ENCODE measurements at places on chromosomes 1 and 21.

DNA sequence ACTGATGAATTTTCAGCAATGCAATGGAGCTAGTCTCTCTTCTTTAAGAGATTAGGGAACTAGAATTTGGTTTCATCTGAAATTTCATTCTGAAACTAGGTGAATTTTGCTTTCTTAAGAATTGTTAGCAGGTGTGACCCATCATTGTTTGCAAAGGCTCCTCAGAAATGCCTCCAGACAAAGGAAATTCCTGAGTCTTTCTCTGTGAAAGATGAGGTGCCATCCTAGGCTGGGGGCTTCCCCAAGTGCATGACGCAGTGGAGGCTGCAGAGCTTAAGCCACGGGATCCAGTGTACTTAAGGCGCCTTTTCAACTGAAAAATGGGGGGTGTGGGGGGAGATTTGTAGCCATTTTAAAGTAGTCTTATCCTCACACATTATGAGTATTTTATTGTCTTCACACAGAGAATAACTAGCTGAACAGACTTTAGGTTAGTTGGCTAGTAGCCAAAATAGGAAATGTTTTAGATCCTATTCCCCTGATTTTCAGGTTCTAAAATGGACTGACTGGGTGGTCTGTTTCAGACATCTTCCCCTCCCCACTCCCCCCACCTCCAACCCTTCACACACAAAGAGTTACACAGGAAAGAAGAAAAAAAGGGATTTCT lies 202.0 kb downstream of the NFIA start:
- no peak for DNase-seq

GRCh38 chr1:14522926-14523241 lies 75.6 kb upstream of the KAZN start:
- DNase-seq: peak; percentile 90

DNA sequence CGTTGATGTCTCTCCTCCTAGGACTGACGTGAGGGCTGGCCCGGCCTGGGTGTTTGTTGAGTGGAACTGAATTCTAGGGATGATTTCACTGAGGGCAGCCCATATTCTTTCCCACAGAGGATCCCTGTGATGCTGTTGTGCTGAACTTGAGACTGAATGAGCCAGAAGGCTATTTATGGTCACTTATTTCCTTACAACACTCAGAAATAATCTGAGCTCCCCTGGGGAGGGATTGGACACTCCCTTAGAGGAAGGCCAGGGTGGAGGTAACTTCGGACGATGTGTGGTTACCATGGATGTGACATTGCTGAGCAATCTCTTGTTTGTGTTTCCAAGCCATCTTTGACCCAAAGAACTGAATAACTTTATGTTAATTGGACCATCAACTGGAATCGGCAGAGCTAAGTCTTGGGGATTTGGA lies 5.1 kb upstream of the TMCO4 start:
- DNase-seq: no peak

DNA sequence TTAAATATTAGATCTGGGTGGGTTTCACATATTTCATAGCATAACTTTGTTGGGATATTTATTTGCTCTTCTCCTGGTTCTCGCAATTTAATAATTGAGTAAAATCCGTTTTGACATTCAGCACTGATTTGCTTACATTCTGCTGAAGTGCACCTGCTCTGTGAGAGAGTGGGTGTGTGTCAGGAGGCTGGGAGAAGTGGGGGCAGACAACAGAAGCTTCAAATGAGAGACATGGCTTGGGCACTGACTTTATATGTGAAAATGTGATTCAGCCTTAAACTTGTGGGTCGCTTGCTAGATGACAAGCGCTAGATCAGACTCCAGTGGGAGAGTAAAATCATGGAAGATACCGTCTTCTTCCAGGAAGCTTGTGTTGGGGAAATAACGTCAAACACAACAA lies 32.4 kb upstream of the KCNA2 start:
- no peak for DNase-seq

DNA sequence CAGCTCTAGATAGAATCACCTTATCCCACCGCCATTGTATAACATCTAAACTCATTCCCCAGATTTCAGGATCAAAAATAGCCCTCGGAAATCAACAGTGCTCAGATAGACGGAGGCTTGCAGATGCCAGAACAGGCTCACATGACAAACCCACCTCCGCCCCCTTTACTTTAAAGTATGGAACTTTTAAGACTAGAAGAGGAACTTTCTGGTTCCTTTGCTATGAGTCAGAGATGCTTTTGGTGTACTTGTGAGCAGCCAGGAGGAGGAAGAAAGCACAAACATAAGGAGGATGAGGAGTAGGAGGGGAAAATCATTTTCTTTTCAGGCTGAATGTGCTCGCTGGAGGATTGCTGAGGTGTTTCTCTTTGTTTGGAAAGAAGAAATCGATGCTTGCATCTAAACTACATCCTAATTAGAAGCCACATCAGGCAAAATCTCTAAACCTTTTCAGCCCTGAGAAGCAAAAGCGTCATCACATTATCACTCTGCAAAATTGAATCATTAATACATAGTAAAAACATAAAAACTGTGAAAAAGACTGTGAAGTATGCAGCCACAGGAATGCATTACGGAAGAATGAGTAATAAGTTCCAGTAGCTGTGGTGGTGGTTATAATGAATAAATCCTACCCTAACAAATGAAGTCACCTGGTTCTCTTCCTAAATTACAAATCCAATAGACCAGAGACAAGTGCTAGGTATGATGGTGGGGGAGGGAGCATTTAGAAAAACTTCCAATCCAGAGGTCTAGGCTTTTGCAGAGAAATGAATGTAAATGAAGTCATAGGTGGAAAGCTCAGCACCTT lies 251.3 kb downstream of the KCNH1 start:
- peak; percentile 63 for DNase-seq

GRCh38 chr1:156247460-156248322 lies at the start of gene PAQR6:
TSS of gene PAQR6 (minus strand) at chr1:156248056. CDS start at chr1:156246731, 1,325 bp downstream.
- no peak for DNase-seq

GRCh38 chr1:71843012-71843411 lies 439.3 kb downstream of the NEGR1 start:
- DNase-seq: no peak

- DNase-seq: peak; percentile 35
Measured at GRCh38 chr1:8517661-8518489, 200.0 kb downstream of the SLC45A1 start.

- DNase-seq: no peak
Measured at GRCh38 chr1:187091666-187092065, 262.9 kb downstream of the PLA2G4A start.

DNA sequence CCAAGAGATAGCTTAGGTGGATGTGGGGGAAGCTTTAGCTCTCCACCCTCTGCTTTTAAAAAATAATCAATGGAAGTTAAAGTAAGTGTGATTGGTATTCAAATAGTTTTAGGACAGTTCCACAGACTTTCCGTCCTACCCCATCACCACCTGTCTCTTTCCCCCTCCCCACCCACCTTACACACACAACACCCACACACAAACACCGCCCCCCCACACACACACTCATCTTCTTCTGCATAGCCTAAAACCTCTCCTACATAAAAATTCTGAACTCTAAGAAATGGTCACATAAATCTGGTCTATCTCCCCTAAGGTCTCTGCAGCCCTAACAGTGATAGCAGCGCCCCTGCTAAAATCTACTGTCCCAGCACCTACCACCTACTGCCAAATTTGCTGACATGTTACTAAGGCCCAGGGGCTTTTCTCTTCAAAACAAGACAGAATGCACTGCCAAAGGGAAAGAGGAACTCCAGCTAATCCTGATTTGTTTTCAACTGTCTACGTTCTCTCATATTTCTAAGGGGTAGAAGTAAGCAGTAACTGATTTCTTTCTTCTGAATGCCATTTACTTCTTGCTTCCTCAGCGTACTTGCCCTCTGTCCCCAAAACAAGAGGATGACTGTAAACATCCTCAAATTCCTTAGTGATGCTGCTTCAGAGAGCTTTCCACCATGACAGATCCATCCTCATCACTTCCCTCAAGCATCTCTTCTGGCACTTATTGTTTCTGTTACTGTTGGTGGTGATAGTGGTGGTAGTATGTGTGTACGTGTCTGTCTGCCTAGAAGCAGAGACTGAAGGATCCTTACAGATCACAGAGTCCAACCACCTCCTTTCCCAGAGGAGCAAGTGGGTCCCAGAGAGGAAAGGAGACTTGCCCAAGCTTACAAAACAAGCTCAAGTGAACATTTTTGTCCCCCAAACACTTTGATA lies 56.8 kb downstream of the LUZP1 start:
- no peak for DNase-seq

DNA sequence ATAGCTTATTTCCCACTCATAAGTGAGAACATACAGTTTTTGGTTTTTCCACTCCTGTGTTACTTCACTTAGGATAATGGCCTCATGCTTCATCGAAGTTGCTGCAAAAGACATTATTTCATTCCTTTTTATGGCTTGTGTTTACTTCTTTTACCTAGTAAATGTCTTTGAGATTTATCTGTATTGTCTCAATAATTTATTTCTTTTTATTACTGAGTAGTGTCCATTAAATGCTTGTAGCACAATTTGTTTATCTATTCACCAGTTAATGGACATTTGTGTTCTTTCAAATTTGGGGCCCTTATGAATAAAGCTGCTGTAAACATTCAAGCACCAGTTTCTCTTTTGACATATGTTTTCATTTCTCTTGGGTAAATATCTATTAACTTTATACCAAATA lies 86.0 kb downstream of the UCHL5 start:
- no peak for DNase-seq

- DNase-seq: no peak
Measured at GRCh38 chr1:244053831-244054230, 2.7 kb downstream of the ZBTB18 start.

DNA sequence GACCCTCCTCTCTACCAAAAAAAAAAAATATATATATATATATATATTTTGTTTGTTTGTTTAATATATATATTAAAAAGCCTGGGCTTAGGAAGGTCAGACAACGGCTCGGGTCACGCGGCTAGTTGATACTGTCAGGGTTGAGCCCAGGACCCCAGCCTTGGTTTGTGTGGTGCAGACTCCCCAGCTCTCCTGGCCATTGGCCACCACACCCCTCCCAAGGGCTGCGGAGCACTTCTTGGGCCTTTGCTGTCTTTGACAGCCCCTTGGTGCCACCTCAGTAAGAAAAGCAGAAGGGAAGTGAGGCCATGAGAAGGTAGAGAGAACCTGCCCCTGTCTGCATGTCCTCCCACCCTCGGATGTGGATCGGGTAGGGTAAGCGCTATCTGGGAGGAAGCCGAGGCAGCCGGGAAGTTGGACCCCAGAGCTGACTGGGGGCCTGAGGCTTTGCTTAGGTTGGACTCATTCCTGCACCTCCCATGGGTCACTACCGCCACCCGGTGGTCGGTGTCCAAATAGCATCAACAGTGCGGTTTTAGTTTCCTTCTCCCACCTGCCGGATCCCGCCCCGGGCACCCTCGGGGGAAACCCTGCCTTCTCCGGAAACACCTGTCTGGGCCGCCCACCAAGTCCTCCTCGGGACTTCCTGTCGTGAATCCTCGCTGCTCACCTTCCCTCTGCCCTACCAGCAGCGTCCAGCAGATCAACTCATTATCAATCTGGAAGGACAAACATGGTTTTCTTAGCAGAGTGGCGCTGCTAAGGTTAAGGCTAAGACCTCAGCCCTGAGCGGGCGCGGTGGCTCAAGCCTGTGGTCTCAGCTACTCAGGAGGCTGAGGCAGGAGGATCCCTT lies 29.8 kb upstream of the GNPAT start:
- peak; percentile 59 for DNase-seq

- DNase-seq: no peak
Measured at GRCh38 chr21:23131177-23131576, 2133.0 kb downstream of the NCAM2 start.

DNA sequence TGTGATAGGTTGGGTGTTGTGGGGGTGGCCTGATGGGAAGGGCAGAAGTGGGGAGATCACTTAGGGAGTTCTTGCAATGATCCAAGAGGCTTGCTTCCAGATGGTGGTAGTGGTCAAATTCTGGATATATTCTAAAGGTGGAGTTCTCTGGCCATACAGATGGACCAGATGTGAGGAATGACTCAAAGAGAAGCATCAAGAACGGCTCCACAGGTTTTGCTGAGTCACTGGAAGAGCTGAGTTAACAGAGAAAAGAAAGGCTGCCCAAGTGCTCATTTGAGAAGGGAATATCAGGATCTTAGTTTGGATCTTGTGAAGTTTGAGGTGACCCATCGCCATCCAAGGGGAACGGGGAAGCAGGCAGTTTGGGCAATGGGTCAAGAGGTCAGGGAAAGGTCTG lies 192.9 kb upstream of the GALNT2 start:
- no peak for DNase-seq

GRCh38 chr1:154430903-154431302 lies 25.8 kb downstream of the IL6R start:
- DNase-seq: no peak

Data from fibroblast of skin of right quadriceps (primary cell).